ENCODE measurements at places on chromosomes 16 and 17. TPM values are rescaled to one million over a fixed set of nuclear protein-coding genes. Genes with fewer than 3 reads are reported as not detected.

The KRT27 gene
- total RNA-seq, result not detected

The CAPNS2 gene
- total RNA-seq, result 0.26 TPM

The DRC7 gene
- total RNA-seq, result not detected

The KRT9 gene
- total RNA-seq, result not detected

The ATF7IP2 gene
- total RNA-seq, result 6.2 TPM

The PRR15L gene
- total RNA-seq, result 6.0 TPM

GRCh38 chr17:31155208-31155810 is 60.5 kb downstream of the NF1 start:
- no peaks in the 10 kb centered on the region for H3K27me3 ChIP-seq
- no peaks in the 10 kb centered on the region for H3K36me3 ChIP-seq
- no peak for DNase-seq
- no peak overlapping the region for H3K27ac ChIP-seq
- no peak overlapping the region for H3K4me3 ChIP-seq
- peaks cover 9% of the 10 kb centered on the region for H3K4me1 ChIP-seq

- no peaks in the 10 kb centered on the region for H3K36me3 ChIP-seq
- H3K27me3 ChIP-seq, result 0 out of 2 replicates have a peak, but pooled peaks cover 2% of the 10 kb centered on the region
- no peak overlapping the region for H3K4me3 ChIP-seq
- no peak overlapping the region for H3K27ac ChIP-seq
- H3K4me1 ChIP-seq, result peaks cover 8% of the 10 kb centered on the region
Measured at GRCh38 chr16:77322757-77323156, 112.1 kb downstream of the ADAMTS18 start.

DNA sequence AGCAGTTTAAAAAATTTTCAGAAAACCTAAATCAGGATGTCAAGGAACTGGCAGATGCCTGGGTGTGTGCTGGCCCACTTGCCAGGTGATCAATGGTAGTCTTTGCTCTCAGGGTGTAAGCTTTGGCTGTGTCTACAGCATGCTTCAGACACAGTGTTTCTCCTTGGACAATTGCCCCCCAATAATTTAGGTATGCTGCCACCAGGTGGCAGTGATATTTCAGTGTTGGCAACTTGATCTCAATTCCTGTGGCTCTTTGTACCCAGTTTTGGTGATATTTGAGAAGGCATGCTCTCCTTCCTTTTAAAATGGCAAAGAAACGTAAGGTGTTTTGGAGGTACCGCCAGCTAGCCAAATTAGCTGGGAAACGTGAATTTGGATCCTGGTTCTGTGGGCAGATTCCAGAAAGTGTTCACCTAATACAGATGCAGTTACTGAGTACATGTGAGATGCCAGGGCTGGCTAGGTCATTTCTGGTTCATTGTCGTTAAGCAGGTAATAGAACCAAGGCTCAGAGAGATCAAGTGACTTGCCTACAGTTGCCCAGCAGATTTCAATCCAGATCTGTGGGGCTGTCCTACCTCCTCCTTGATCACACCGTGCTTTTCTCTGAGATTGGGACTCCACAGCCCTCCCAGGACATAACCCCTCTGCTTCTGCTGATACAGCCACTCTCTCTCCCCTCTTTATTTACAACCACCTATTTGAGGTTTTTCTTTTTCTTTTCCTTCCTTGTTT is 155.6 kb upstream of the PLCG2 start:
- no peak overlapping the region for H3K27ac ChIP-seq
- H3K36me3 ChIP-seq, result peaks cover 7% of the 10 kb centered on the region

GRCh38 chr16:15988268-15989013 is 39.0 kb downstream of the ABCC1 start:
- H3K4me1 ChIP-seq, result peaks cover 7% of the 10 kb centered on the region
- H3K4me3 ChIP-seq, result no peak overlapping the region
- no peak for DNase-seq
- H3K27ac ChIP-seq, result no peak overlapping the region

DNA sequence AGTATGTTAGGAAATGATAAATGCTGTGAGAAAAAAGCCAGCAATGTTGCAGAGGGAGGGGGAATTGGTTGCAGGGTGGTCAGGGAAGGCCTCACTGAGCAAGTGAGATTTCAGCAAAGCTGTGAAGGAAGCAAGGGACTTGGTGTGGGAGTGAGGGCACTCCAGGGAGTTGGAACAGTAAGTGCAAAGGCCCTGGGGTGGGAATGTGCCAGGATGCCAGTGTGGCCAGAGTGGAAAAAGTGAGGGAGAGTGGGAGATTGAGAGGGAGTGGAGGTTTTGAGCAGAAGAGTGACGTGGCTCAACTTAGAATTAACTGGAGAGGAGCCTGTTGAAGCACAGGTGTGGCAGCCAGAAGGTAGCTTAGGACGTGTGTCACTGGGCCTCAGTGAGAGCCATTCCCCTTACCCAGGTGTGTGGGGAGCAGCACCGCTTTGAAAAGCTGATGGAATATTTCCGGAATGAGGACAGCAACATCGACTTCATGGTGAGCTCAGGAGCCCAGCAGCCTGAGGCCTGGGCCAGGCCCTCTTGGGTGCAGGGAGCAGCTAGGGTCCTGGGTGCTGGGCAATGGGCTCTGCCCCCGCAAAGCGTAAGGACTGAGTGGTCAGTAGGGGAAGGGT is 16.6 kb downstream of the FMNL1 start:
- no peaks in the 10 kb centered on the region for H3K27me3 ChIP-seq
- H3K4me3 ChIP-seq, result no peak overlapping the region
- DNase-seq, result no peak
- no peaks in the 10 kb centered on the region for H3K4me1 ChIP-seq
- no peak overlapping the region for H3K27ac ChIP-seq

DNA sequence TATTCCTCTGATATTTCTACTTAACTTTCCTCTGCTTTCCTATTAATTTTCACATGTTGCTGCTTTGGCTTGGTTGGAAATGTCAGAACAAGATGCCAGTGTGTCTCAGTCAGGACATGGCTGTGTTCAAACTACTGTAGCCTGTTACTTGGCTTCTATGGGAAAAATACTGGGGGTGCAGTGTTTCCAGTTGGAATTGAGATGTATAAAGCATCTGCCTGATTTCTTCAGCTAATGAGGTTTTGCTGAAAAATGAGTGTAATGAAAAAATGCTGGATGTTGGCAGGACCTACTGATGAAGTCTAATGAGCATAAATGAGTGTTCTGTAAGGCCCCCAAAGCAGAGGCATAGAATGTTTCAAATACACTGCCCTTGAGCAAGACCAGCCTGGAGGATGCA is 166.6 kb downstream of the PHKB start:
- no peak overlapping the region for H3K27ac ChIP-seq
- no peaks in the 10 kb centered on the region for H3K36me3 ChIP-seq
- no peak overlapping the region for H3K4me3 ChIP-seq
- DNase-seq, result no peak
- no peaks in the 10 kb centered on the region for H3K4me1 ChIP-seq

DNA sequence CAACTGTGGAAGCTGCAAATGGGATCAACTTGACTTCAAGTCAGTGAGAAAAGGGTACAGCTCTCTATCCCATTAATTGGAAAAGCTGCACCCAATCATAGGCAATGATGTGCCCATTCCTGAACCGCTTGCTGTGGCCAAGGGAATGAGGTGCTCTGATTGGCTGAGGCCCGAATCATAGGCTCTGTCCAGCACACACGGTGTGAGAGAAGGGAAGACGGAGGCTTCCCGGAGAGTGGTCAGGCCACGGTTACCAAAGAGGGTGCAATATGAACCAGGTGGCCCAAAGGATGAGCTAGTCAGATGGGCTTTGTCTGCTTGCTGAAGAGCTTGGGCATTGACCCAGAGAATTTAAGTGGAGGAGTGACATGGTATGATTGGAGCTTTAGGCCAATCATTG is 353.3 kb downstream of the CPPED1 start:
- no peaks in the 10 kb centered on the region for H3K4me1 ChIP-seq
- H3K4me3 ChIP-seq, result no peak overlapping the region
- no peak for DNase-seq
- no peaks in the 10 kb centered on the region for H3K27me3 ChIP-seq
- no peak overlapping the region for H3K27ac ChIP-seq

DNA sequence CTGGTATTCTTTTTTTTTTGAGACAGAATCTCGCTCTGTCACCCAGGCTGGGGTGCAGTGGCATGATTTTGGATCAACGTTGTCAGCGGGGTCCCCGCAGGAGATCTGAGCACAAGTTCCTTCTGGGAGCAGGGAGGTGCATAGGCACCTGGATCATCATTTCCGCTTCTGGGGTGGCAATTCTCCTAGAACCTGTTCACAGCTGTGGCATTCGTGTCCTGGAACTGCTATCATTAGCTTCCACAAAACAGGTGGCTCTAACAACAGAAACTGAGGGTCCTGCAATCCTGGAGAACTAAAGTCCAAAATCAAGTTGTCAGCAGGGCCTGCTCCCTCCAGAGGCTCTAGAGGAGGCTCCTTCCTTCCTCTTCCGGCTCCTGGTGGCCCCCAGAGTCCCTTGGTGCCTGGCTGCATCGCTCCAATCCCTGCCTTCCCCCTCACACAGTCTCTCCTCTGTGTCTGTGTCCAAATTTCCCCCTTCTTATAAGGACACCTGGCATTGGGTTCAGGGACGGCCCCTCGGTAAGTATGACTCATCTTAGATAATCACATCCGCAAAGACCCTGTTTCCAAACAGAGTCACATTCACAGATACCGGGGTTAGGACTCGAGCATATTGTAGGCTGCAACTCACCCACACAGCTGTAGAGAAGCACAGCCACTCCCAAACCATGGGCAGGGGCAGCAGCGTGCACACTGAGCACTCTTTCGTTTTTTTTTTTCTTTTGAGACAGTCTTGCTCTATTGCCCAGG is 43.5 kb upstream of the KLHDC4 start:
- no peaks in the 10 kb centered on the region for H3K27me3 ChIP-seq
- H3K4me3 ChIP-seq, result no peak overlapping the region
- peaks cover 18% of the 10 kb centered on the region for H3K4me1 ChIP-seq
- H3K36me3 ChIP-seq, result no peaks in the 10 kb centered on the region
- no peak for DNase-seq

GRCh38 chr17:82592767-82593589 is 55.3 kb downstream of the WDR45B start:
- peak; percentile 83 for DNase-seq
- H3K27me3 ChIP-seq, result no peaks in the 10 kb centered on the region
- peak overlapping the region; percentile 50 for H3K27ac ChIP-seq

DNA sequence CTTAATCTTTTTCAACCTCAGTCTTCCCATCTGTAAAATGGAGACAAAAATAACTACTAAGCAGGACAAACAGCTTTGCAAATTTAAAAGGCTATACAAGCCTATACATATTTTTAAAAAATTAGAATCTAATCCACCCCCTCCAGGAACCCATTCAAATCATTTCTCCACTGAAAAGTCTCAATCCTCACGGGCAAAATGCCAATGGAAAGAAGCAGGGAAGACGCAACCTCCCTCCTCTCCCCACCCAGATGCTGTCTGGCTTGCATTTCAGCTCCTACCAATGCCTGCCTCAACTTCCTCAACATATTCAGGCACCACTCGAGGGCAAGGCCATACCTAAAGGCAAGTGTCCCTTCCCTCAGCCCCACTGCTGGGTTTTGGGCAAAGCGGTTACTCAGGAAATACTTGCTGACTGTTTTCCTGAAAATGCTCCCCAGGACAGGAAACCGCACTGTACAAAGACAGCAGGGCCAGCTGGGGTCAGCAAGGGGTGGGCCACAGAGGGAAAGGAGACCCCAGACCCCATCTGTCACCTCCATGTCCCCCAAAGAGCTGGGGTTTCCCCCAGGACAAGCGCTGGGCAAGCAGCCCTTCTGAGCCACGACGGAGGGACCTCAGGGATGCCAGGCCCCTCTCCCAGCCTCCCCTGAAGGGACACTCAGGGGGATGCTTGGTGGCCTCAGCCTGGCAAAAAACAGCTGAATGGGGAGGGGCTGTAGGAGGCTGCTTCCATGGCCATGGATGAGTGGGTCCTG is 47.7 kb upstream of the DOC2B start:
- no peaks in the 10 kb centered on the region for H3K4me1 ChIP-seq
- no peaks in the 10 kb centered on the region for H3K36me3 ChIP-seq
- H3K4me3 ChIP-seq, result no peak overlapping the region
- H3K27me3 ChIP-seq, result no peaks in the 10 kb centered on the region

- H3K27me3 ChIP-seq, result no peaks in the 10 kb centered on the region
- DNase-seq, result no peak
- H3K27ac ChIP-seq, result no peak overlapping the region
- no peaks in the 10 kb centered on the region for H3K36me3 ChIP-seq
- H3K4me3 ChIP-seq, result no peak overlapping the region
- no peaks in the 10 kb centered on the region for H3K4me1 ChIP-seq
Measured at GRCh38 chr16:17362946-17363345, 107.8 kb downstream of the XYLT1 start.

GRCh38 chr17:63534078-63534570 is 11.0 kb downstream of the KCNH6 start:
- H3K36me3 ChIP-seq, result no peaks in the 10 kb centered on the region
- DNase-seq, result no peak
- H3K4me1 ChIP-seq, result no peaks in the 10 kb centered on the region
- H3K27ac ChIP-seq, result no peak overlapping the region
- no peaks in the 10 kb centered on the region for H3K27me3 ChIP-seq
- H3K4me3 ChIP-seq, result no peak overlapping the region

- no peak for DNase-seq
- peaks cover 5% of the 10 kb centered on the region for H3K27me3 ChIP-seq
- no peaks in the 10 kb centered on the region for H3K36me3 ChIP-seq
- H3K4me1 ChIP-seq, result no peaks in the 10 kb centered on the region
- H3K4me3 ChIP-seq, result no peak overlapping the region
Measured at GRCh38 chr16:79163691-79164387, 436.7 kb downstream of the MAF start.

- H3K27ac ChIP-seq, result no peak overlapping the region
- peaks cover 17% of the 10 kb centered on the region for H3K4me1 ChIP-seq
- H3K4me3 ChIP-seq, result no peak overlapping the region
- H3K36me3 ChIP-seq, result no peaks in the 10 kb centered on the region
- H3K27me3 ChIP-seq, result no peaks in the 10 kb centered on the region
Measured at GRCh38 chr17:76646712-76647111, 3.2 kb upstream of the ST6GALNAC1 start.

GRCh38 chr16:59252317-59252716 is 518.2 kb upstream of the GOT2 start:
- no peaks in the 10 kb centered on the region for H3K4me1 ChIP-seq
- H3K27ac ChIP-seq, result no peak overlapping the region
- H3K4me3 ChIP-seq, result no peak overlapping the region
- DNase-seq, result no peak
- H3K27me3 ChIP-seq, result 0 out of 2 replicates have a peak, but pooled peaks cover 4% of the 10 kb centered on the region
- no peaks in the 10 kb centered on the region for H3K36me3 ChIP-seq

DNA sequence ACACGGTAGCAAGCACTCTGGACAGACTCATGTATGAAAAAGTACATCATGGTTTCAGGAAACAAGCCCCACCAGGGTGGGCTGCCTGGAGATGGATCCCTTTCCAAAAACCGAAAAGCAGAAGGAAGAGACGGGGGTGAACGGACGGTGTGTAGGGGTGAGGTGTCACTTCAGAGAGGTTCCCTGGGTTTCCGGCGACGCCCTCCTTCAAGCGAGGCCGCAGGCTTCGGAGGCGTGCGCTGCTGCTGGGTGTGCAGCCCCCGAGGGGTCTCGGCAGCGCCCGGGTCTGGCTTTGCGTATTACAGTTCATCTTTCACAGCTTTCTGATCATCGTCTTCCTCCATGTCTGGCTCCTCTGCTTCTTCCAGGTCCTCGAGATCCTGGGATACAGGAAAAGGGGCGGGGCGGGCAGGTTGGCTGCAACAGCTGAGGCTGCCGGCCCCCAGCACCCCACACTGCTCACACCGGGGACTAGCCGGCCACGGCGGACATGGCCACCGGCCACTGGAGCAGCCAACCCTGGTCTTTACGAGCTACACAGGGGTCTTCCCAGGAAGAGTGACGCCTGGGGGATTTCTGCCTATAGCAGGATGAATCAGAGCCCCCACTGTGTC is 9.0 kb upstream of the PPP1R27 start:
- no peaks in the 10 kb centered on the region for H3K4me1 ChIP-seq
- no peaks in the 10 kb centered on the region for H3K27me3 ChIP-seq
- DNase-seq, result no peak
- no peak overlapping the region for H3K4me3 ChIP-seq
- H3K27ac ChIP-seq, result no peak overlapping the region
